Hematopoietic multipotent progenitor cell treated with erythropoietin and hydrocortisone succinate and interleukin-3 and kit ligand, for 4 days (in vitro differentiated cells): ENCODE measurements at places on chromosomes 2 and 18.

GRCh38 chr2:84815146-84815545, 65.7 kb downstream of the TRABD2A start:
- no peak for DNase-seq

DNA sequence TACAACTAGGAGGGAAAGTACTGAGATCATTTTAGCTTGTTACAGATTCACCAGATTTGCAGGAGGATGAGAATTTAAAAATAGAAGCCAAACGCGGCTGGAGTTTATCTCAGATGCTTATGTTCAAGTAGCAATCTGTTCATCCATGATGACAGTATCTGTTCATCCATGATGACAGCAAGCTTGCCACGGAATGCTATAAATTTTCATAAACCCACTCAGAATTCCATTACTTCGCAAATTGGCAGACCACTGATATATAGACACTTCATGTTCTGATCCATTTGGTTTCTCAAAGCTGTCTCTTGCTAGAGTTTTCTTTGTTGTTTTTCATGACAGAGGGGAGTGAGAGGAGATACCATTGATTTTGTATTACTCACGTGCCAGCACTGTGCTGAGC, 84.2 kb downstream of the GAREM1 start:
- DNase-seq, result no peak

DNA sequence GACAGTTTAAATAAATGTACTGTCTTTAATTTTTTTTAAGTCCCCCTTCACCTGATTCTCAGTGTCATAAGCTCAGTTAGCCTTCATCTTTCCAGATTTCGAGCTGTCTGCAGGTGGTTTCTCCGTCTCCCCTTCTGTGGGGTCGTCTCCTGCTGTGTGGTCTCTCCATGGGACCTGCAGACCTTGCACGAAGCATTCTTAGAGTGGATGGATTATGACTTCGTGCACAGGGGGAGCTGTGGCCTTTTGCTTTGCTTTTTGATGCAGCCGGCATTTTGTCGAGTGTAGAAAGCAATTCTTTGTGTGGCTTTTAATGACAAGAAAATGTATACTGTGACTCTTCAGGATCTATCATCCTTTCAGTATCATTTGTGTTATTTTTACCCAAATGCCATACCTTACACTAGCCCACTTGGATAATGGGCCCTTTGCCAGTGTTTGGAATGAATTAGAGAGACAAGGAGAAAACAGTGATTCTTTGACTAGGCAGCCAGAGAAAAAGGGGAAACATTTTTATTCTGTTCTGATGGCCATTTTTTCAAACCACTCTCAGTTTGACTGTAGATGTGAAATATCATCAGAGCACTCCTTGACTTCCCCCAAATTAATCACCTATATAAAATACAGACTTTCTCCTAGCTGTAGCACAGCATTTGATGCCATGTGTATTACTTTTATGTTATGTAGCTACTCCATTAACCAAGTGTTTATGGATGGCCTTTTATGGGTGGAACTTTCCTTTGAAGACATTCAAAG, 54.3 kb downstream of the ITGA6 start:
- no peak for DNase-seq

DNA sequence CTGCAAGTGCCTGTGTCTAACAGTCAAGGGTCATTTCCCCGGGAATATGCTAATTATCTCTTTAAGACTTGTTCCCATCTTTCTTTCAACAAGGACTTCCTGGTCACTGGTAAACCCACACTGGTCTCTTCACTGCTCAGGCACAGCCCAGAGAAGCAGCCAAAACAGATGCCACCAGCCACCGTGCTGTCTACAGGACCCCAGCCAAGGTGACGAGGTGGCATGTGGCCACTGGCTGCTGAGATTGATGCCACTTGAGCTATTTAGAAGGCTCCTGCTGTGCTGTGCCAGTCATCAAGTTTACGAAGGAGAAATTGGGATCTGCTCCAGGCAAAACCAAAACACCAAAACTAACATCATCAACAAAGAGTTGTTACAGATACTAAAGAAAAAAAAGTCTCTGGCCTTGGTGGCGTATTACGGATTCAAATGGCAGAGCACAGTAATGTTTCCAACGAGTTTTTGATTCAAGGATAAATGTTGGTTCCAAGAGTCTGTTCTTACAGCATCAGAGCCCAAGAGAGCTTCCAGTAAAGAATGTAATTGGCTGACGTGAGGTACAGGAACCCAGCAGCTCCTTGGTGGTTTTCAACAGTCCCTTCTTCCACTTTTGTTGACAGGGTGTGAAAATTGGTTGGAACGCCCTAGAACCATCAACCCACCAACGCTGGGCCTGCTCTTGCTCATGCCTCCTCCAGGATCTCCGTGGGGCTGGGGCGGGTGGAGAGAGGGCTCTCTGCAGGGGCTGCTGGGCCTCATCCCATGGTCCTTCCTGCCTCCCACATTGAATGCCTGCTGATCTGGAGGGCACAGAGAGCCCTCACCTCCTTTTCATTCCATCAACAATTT, 63.7 kb upstream of the ZCCHC2 start:
- DNase-seq, result no peak

DNA sequence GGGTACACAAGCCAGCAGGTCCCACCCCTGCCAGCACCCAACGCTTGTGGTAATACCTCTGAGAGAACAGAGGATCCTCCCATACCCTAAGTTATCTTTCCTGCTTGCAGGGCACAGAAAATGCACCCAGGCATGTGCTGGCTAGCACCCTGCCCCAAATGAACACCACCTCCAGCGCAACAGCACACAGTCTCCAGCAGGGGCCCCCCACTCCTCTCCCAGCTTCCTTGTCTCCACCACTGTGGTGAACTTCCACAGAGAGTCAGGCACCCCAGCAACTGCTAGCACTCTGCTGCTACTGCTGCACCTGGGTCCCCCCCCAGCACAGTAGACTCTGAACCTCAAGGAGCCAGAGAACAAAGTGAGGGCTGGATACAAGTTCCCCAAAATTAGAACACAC, 216.8 kb upstream of the CNTNAP5 start:
- no peak for DNase-seq

GRCh38 chr2:96842600-96842999, 1.2 kb downstream of the ANKRD23 start:
- no peak for DNase-seq
